Glutamatergic neuron (in vitro differentiated cells): ENCODE measurements at places on chromosomes 16 and 17. TPM values are rescaled to one million over a fixed set of nuclear protein-coding genes. Genes with fewer than 3 reads are reported as not detected.

GRCh38 chr17:2700491-2701141 lies 10.9 kb downstream of the CLUH start:
- peak; percentile 11 for DNase-seq

DNA sequence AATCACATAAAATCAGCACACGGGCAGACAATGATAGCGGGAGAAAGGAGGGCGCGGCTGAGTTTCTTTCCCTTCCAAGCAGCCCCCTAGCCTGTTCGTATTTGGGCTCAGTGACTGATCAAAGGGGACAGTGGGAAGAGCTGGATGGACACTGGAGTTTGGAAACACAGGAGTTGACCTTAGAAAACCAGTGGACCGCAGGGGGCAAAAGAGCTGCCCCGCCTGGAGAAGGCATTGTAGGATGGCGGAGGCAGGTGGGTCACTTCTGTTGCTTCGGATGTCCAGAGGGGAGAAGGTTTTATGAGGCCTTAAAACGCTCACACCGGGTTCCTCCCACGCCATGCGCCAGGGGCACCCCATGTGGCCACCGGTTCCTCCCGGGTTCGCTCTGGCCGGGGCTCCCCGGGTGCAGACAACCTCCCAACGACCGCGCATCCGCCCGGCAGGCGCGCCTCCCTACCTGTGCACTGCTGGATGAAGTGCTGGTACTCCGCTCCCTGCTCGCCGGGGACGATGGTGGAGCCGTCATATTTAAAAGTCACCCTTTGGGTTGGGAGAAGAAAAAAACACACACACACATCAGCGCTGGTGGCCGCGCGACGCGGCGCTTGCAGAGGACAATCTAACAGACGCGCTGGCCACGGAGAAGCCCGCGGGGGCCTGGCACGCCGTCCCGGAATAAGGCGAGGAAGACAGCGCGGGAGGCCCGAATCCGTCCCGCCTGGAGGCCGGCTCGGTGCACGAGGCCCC lies 662 bp downstream of the COTL1 start:
- no peak for DNase-seq

- no peak for DNase-seq
These were observed 10.0 kb upstream of the SDK2 start for GRCh38 chr17:73654241-73654640.

DNA sequence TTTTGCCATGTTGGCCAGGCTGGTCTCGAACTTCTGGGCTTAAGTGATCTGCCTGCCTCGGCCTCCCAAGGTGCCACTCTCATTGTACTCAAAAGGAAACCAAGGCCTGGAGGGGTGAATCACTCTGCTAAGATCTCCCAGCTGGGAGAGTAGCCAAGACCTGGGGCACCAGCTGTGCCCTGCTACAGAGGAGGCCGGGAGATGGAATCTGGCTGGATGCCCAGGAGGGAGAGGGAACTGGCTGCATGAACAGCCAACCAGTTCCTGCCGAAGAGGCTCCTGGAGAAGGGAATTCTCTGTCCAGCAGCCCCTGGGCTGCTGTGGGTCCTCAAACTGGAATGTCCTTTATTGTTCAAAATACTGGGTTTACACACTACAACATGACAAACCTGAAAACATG lies 238.7 kb upstream of the CIBAR2 start:
- no peak for DNase-seq

DNA sequence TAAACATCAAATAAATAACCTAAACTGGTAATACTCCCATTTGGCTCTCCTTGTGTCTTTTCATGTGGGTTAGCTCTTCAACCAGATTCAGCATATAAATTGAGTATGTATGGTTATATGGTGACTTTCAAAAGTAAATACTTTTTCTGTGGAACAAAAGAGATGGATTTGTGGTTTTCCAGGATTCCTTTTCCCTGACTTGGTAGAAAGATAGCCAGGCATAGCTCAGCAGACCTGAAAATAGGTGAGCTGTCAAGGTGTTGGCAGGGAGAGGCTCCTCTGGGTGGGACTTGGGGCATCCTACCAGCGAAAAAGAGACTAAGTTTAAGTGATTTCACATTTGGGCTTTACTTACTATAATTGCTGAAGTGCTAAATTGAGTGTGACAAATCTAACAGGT lies 80.3 kb downstream of the FTO start:
- no peak for DNase-seq

- peak; percentile 86 for DNase-seq
These were observed at the start of gene PGAP3 for GRCh38 chr17:39687546-39688474. TSS of gene PGAP3 (minus strand) at chr17:39688057. CDS start at chr17:39688014, 43 bp downstream.

DNA sequence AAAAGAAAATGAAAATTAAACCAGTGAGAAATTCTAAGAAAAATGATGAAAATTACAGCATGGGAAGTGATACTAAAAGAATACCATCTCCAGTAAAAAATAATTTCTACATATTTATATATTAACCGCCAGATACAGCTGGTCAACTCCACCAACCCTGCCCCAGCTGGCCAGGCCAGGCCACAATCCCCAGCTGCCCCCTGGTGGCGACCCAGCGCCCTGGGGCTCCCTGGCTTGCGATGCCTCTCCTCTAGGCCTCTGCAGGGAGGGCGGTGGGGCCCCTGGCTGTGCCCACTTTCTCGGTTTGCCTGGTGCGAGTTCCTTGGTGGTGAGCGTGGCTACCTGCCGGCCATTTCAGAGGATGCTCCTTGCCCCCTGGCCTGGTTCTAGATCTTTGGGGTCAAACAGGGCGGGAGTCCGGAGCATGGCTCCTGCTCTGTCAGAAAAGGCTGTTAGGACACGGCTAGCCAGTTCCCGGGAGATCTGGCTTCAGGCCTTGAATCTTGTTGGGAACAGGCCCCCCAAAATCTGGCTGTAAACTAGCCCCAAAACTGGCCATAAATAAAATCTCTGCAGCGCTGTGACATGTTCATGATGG lies 14.5 kb downstream of the GLIS2 start:
- peak; percentile 94 for DNase-seq

GRCh38 chr16:85364323-85365040 lies 248.6 kb upstream of the GSE1 start:
- DNase-seq, result no peak

GRCh38 chr16:26712876-26713275 lies 353.9 kb upstream of the C16orf82 start:
- no peak for DNase-seq

DNA sequence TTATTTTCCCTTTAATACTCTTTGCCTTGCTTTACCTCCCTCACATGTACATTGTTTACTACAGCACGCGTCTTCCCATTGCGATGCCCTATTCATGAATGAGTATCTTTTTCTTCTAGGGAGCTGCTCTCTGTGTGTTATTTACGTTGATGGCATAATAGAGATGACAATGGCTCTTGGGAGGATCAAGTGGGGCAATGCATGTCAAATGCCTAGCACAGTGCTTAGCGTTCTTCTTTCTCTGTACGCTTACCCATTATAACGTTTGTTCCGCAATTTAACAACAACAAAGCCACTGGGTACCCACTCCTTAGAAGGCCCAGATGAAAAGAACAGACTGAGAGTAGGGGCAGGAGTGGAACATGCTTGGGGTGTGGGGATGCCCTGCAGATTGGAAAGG lies 271.6 kb upstream of the TNRC6C start:
- no peak for DNase-seq

- peak; percentile 52 for DNase-seq
These were observed 341 bp downstream of the SLC7A6OS start for GRCh38 chr16:68310437-68310773.

GRCh38 chr17:795721-796120 lies 13.6 kb downstream of the MRM3 start:
- no peak for DNase-seq

Gene ASIC2
- total RNA-seq, result 0.74 TPM

Gene CX3CL1
- total RNA-seq, result not detected

Gene KRTAP16-1
- total RNA-seq, result not detected

Gene UTS2R
- 7.2 TPM for total RNA-seq

Gene CD79B
- total RNA-seq, result not detected

Gene SLC13A5
- not detected for total RNA-seq
